Activated gamma-delta T cell treated with Interleukin-2 at 50 U/mL for 16 hours (primary cell): ENCODE measurements at places on chromosomes 6 and 20.

DNA sequence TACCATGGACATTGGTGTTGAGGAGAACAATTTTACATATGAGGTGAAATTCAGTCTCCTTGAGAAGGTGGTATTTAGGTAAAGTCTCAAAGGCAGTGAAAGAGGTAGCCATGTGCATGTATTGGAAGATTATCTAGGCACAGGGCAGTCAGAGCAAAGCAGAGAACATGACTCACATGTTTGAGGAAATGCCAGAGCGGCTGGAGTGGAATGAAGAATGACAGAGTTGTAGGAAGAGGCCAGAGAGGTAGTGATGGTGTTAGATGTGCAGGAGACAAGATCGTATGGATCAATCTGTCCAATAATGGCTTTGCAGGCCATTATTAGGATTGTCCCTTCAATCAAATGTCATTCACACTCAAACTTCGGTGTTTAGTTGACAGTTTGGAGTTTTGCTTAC, 449.4 kb upstream of the PTCHD4 start:
- no peak for DNase-seq

DNA sequence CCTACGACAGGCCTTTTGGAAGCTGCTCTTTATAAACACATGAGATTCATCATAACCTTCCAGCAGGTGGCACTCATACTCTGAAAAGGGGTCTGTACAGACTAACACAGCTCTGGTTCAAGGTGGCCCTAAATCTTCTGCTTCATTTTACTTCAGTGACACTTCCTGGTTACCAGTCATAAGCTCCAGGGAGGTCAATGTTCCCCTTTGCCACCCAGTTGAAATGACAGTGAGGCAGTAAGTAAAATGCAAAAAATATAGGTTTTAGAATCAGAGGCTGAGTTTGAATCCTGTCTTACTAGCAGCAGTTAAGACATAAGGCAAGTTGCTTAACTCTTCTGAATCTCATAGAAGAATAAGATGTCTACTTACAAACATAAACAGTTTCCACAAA, 132.8 kb downstream of the CDK19 start:
- DNase-seq = peak; percentile 69

- DNase-seq = no peak
Measured at GRCh38 chr20:25120457-25120856, 38.5 kb upstream of the VSX1 start.

DNA sequence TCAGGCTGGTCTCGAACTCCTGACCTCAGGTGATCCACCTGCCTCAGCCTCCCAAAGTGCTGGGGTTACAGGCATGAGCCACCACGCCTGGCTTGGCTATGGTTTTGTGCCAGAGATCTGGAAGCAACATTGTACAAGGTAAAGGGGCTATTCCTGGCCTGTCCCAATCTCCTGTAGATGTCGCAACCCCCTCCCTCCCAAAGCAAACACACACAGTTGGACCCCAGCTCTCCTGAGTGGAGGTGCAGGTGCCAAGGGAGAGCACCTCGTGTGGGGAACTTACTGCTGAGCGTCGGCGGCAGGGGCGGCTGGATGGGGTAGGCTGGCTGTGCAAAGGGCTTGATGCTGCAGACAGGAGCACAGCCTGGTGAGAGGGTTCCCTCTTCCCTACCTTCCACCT, 8.8 kb downstream of the RPL10A start:
- no peak for DNase-seq

DNA sequence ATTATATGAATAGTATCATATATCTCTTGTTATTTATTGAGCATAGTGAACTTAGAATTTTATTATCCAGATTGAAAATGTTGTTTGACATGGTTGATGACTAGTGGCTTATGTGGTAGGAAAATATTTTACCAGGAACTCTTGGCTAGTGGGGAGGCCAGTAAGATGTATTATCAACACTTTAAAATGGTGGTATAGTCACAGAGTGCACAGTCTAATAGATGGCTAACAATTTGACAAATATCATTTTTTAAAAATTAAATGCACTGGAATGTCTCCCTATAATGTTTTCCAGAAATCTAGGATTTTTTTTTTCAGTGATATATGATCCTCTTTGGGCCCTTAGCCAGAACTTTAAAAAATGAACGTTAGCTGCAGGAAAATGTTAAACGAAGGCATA, 26.9 kb upstream of the EYA4 start:
- DNase-seq = no peak

DNA sequence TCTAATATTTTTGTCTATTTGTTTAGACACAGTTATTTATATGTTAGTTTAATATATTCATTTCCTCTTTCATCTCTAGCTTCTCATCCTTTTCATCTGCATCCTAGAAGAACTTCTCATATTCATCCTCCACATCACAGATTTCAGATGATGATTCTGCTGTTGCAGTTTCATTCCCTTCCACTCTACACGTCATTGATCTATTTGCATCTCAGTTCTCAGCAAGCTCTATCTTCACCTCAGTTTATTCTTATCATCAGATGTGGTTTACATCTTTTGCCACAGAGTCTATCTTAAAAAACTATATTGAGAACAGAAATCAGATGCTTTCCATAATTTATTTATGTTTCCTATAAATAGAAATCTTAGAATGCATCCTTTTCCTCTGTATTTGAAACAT, 13.3 kb downstream of the SLC2A12 start:
- no peak for DNase-seq

GRCh38 chr6:130964289-130964688, 98.8 kb downstream of the EPB41L2 start:
- no peak for DNase-seq

DNA sequence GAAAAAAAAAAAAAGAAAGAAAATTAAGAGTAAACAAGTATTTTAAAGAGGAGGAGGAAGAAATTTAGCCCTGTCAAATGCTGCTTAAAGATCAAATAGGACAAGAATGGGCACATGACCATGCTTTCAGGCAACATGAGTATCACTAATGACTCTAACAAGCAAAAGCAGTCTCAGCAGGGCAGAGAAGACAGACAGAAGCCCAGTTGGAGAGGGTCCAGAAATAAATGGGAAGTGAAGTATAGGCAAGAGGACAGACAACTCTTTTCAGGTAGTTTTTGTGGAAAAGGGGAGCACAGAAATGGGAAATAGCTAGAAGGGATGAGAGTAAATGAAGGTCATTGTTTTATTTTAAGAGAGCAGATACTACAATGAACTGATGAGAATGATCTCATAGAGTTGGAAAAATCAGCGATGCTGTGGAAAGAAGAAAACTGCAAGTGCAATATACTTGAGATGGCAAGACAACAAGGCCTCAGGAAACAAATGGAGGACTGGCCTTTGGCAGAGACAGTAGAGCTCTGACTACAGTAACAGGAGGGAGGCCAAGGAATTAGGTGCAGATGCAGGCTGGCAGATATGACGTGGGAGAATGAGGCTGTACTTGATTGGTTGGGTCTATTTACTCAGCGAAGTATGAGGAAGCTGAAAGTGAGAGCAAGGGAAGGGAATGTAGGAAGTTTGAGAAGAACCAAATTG, 40.3 kb downstream of the KIF6 start:
- no peak for DNase-seq

DNA sequence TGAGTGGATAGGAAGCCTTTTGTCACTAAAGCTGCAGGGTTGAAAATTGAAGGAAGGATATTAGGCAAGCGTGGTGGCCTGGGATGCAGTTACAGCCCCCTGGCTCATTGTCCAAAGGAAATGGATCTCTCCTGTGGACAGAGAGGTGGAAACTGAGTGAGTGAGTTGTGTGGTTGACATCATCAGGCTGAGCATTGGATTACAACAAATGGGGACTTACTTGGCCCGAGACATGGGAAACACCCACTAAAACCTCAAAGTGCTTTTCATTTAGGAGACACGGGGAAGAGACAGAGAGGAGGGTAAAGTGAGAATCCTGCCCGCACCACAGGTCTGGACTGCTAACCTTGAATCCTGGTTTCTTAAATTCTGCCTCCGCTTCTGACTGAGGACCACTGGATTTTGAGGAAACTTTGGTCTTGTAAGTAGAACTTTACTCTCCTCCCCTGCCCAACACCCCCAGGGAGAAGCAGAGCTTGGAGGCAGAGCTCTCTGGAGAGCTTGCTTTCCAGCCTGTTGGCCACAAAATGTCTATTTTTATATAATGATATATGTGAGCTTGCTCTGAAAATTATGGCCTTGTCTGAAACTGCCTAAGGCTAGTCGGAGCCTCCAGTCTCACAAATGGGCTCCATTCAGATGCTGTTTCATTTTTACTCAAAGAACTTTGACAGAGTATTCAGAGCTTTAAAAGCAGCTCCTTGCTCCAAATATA, at the start of gene PKIG:
Gene PKIG, plus strand, starts transcription at position 269 of the 715 bp plus-strand sequence. CDS start 31,978 bp downstream, outside the sequence.
- no peak for DNase-seq

- DNase-seq = peak; percentile 26
Measured at GRCh38 chr6:90286884-90287488, 9.7 kb downstream of the BACH2 start.

DNA sequence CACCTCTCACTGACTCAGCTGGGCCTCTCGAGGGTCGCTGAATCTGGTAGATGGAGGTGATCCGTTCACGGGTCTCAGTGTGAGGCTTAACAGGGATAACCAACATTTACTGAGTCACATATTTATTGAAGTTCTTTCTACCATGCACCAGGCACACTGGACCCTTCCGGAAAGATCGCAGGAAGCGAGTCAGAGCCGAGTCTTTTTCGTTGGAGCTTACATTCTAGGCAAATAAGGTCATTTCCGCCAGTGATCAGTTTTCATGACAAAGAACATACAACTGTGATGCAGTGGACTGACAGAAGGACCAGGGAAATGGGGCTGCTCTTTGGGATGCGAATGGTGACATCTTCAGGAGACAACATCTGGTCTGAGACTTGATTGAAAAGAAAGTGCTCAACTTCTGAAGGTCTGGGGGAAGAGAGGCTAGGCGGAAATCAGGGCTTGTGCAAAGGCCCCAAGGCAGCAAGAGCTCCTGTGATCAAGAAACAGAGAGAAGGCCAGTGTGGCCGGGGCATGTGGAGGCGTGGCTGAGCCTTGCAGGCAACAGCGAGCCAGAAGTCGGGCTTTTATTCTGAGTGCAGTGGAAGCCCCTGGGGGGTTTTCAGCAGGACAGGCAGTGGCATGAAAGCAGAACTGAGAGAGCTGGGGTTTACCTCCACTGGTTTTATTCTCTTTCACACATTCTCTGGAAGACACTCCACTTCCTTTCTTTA, 56.7 kb downstream of the APCDD1L start:
- no peak for DNase-seq
